ENCODE measurements at places on chromosomes 5 and 9.

DNA sequence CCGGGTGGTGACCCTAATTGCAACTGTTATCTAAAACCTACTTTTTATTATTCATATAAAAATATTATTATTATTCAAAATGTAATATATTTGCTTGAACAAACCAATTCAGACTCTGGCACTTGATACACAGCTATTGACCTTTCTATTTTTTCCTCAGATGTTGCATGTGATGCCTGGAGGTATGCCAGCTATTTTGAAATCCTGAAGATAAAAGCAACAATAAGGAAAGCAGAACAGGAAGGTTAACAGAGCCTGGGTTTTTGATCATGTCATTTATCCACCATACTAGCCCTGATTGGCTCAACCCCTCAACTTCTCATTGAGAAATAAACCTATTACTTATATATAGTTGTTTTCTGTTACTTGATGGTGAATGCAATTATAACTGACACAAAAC, 340.9 kb upstream of the KIF2A start:
- H3K4me1 ChIP-seq, result no peaks in the 10 kb centered on the region
- DNase-seq, result no peak
- peaks cover 2% of the 10 kb centered on the region for H3K27me3 ChIP-seq
- H3K27ac ChIP-seq, result no peak overlapping the region

DNA sequence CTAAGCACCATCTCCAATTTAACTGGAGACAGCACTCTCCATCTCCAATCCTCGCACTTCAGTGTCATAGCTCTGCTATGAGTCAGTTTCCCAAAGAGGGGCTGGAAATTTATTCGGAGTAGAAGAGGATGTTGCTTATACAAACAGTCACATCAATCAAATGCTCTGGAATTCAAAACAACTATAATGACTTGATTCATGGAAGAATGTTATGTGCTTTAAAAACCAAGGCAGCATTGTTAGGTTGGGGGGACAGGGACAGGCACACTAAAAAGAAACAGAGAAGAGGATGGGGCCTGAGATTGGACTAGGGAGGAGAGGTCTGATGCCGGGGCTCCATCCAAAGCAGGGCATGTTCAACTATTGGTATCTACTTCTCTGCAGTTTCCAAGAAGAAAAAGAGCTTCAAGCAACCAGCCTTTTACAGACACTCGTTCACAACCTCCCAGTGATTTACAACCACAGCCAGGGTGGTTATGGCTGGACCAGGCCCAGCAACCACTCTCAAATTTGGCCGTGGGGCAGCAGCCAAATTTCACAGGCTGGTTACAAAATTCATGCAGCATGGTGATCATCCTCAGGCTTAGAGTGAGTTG, 117.5 kb upstream of the ZNF366 start:
- no peaks in the 10 kb centered on the region for H3K4me1 ChIP-seq
- H3K36me3 ChIP-seq, result no peaks in the 10 kb centered on the region
- no peak overlapping the region for H3K27ac ChIP-seq
- no peak for DNase-seq
- H3K4me3 ChIP-seq, result no peak overlapping the region
- H3K27me3 ChIP-seq, result peaks cover 16% of the 10 kb centered on the region

DNA sequence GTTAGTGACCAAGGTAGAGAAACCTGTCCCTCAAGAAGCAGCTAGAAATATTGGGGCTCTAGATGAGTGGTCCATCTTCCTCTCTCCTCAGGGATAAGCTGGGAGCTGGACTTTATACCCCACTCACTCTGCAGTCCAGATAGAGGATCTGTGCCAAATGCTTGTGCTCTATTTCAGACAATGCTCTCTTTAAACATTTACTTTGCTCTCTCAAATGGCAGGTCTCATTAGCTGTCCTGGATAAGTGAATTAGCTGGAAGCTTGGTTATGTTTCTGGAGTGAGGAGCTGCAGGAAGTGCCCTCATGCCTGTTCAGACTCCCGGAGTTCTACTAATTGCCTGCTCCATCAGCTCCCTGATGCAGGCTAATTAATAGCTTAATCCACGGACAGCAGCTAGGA, 151.1 kb upstream of the CCDC152 start:
- no peak overlapping the region for H3K27ac ChIP-seq
- peaks cover 23% of the 10 kb centered on the region for H3K27me3 ChIP-seq
- H3K36me3 ChIP-seq, result no peaks in the 10 kb centered on the region
- no peak for DNase-seq

DNA sequence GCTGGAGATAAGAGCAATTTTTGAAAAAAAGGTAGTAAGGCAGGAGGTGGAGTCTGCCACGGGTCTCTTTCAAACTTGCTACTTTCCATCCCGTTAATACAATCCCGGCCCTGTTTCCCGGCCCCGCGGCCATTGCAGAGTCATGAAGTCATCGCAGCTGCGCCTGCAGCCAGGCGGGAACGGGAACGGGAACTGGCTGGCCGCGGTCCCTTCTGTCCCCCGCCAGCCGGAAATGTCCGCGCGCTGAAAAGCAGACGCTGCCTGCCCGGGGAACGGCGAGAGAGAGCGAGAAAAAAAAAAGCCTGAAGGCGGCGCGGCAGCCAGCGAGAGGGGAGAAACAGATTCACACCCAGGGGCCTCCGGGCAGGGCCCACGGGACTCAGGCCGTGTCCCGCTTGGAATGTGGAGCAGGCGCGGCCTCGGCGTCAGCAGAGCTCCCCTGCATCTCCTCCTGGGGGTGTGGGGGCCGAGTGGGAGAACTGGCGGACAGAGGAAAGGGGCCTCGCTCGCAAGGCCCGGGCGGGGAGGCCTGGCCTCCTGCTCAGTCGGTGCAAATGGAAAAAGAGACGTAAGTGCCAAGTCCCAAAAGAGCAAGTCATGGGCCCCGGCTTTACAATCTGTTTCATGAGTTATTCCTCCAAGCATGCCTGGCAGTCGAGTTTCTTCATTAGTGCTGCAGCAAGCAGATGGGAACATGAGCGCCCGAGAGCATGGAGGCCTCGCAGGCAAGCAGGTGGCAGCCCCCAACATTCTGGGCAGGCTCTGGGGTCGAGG, 201.2 kb upstream of the GAS1 start:
- DNase-seq, result no peak
- H3K27me3 ChIP-seq, result peaks cover 21% of the 10 kb centered on the region
- H3K4me1 ChIP-seq, result no peaks in the 10 kb centered on the region
- H3K27ac ChIP-seq, result no peak overlapping the region

Measured in activated CD4-positive, alpha-beta memory T cell treated with anti-CD3 and anti-CD28 coated beads, Interleukin-2, amount 10 ng/mL, durations not matched to agents 7 days and 5 days (primary cell).